ENCODE measurements at places on chromosomes 7 and 10.

DNA sequence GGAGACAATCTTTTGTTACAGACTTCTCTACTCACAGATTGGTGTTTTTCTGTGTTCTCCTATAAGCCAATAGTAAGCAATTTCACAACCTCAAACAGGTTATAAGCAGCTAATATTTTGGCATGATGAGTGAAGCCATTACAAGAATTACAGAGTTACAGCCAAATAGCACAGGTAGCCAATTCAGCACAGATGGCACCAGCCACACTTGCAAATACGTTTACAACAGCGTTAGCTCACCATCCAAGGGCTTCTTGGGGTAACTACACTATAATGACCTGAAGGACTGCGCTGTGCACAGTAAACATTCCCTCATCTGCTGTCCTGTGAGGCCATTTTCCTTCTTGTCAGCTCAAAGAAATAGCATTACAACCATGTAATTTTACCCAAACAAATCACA is 428.6 kb downstream of the TCERG1L start:
- DNase-seq, result no peak

DNA sequence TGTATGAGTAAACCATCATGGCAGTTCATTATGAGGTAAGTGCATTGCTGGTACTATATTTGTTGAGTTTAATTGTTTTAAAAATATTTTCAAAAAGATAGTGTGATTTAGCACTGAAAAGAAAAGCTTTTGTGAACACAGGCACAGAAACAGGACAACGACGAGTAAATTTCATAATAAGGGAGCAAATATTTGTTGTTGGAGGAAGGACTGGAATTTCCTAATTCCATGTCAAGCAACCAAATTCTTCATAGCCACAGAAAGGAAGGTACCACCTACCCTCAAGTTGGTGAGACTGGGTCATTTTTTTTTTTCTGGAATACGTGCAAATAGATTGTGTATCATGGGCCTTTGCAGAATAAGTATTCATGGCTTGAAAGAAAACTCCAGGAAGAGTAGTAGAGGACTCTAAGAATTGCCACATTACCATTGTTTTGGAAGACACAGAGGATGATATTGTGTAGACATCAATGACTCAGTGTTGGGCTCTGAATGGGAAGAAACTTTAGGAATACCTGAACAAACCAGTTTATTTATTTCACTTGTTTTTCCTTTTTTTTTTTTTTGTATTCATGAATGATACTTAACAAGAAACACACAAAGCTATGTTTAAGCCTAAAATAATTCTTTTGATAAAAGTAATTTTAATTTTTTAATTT is 7.8 kb downstream of the UBE2D4 start:
- DNase-seq, result no peak

GRCh38 chr7:80634505-80634904 is 3.9 kb upstream of the CD36 start:
- DNase-seq, result no peak

GRCh38 chr7:23712368-23713284 is 2.6 kb downstream of the STK31 start:
- DNase-seq, result no peak

DNA sequence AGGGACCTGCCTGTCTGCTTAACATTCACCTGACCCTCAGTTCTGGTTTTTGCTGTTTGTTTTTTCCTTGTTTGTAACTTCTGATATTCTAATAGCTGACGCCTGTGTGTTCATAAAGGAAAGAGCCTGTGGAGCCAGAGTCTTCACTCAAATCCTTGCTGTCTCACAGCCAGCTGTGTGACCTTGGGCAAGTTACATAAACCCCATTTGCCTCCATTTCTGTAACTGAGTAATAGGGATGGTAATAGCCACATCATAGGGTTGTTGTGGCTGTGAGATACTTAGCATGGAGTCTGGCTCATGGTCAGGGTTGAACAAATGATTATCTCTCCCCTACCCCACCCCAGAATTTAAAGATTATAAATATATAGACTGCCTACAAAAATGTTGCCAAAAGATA is 27.0 kb downstream of the WBP1L start:
- DNase-seq, result no peak

- DNase-seq, result no peak
Measured at GRCh38 chr10:1960982-1961381, 223.7 kb upstream of the ADARB2 start.

- DNase-seq, result no peak
Measured at GRCh38 chr10:133511408-133511807, 15.8 kb upstream of the CYP2E1 start.

DNA sequence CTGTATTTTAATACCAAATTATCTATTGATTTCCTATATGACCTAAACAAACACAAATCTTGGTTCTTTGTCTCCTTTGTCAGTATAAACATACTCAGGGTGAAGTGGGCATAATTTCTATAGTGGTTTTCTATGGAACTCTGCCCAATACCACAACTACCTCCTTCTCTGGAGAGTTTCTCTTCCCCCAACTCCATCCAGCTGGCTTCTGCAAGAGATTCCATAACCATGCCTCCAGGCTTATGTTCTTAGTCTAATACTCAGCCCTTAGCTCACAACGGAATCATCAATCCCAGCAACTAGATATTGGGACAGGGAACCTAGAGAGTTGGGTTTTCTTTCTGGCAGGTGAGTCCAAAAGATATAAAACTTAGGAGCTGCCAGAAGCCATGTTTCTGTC is 127.3 kb downstream of the TRIL start:
- DNase-seq, result no peak

GRCh38 chr7:43873300-43873699 is 4.0 kb upstream of the MRPS24 start:
- no peak for DNase-seq

- no peak for DNase-seq
Measured at GRCh38 chr10:28374036-28374435, 71.2 kb upstream of the MPP7 start.

DNA sequence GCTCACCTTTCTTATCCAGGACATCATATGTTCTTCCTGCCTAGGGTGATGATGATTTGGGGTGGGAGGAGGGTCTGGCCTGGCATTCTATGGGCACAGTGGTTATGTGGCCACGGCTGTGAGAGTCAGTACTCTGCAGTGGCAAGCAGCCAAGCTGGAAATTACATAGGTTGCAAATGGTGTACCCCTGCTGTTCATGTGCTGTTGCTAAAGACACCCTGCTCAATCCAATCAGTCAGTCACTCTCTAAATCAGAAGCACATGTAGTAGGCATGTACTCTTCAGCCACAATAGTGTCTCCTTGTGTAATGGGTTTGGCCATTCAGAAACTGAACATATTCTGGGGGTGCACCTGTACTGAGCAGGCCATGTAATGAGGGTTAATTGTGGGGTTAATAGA is 449.1 kb upstream of the ANKRD30A start:
- no peak for DNase-seq

All from hippocampal formation (tissue), 2 donors.